NCI-H69 (cell line): ENCODE measurements at places on chromosomes 6 and 20.

GRCh38 chr20:53922901-53923314, 147.5 kb downstream of the BCAS1 start:
- no peak for DNase-seq

GRCh38 chr20:63554361-63555278, 661 bp downstream of the FNDC11 start:
- DNase-seq: peak; percentile 6

DNA sequence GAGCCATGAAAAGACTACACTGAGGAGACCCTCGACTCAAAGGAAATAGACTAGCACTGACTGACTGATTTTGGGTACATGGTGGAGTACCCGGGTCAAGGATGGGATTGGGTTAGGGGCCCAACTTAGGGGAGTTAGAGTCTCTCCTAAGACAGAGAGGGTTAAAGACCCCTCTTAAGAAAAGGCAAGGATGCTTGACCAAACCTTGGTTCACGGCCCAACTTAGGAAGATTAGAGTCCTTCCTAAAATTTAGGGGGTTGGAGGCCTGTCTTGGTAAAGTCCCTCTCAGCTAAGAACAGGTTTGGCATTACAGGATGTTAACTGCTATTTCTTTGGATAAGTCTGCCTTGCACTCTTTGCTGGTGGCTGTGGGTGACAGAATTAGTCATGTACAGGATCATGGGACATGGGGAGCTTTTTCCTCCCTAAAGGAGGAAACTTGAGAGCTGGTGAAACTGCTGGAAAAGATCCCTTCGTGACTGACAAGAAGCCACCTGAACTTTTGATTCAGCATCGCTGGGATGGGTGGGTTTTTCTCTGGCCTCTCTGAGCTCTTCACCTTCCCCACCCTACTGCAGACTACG, 12.3 kb upstream of the SLC22A16 start:
- no peak for DNase-seq

DNA sequence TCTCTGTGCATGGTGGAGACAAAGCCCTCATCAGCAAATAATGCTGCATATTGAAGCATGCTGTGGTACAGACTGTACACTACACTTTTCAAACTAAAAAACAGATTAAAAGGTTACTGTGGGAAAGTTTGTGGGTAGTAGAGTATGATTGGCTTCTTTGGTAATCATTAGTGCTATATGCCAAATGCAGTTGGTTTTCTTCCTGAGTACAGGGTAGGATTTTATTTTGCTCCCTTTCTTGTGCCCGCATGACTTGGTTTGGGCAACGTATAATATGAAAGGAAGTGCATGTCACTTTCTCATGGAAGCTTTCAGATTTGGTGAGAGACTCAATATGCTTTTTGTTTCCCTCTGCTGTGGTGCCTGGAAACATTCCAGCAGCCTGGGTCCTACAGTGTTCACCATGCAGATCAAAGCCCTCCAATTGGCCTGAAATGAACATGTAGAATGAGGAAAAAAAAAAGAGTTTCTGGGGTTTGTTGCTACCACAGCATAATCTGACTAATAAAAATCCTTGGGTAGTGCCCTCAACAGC, 270.7 kb upstream of the ADGRB3 start:
- DNase-seq: no peak

GRCh38 chr20:9523636-9524035, 9.2 kb downstream of the LAMP5 start:
- no peak for DNase-seq

DNA sequence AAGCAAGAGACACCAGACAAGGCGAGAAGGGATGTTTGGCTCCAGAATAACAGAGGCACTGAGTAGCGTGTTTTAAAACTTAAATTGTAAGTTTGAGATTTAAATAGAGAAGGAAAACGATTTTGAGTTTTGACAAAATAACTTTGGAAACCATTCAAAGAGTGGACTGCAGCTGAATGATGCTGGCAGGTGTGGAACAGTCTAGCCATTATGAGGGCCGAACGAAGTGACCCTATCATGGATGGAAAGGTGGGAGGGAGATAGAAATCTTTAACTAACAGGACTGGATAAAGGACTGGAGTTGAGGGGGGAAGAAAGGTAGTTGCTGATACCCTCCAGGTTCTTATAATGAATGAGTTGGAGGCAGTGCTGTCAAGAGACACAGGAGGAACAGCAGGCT, 248.4 kb downstream of the PACRG start:
- no peak for DNase-seq

DNA sequence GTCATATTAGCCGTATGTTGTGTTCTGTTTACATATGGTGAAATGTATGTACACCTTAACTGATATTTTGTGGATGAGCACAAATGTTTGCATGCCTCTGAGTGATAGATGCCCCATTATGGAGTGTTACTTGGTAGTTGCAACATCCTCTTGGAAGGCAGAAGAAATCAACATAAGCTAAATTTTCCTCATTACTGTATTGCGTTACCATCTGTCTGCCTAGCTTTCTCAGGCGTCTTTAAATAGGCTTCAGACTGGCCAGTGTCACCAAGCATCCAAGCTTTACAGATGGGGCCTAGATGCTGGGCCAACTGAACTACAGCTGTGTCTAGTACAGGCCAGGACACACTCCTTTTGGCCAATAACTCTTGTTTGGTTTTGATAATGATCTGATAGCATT, 250.6 kb downstream of the SAMD5 start:
- peak; percentile 18 for DNase-seq

GRCh38 chr6:21831521-21832291, 238.2 kb downstream of the SOX4 start:
- DNase-seq: no peak

GRCh38 chr6:85983032-85983659, 340.5 kb upstream of the SYNCRIP start:
- no peak for DNase-seq

- peak; percentile 89 for DNase-seq
These were observed 120.2 kb downstream of the MBOAT1 start for GRCh38 chr6:20092071-20092566.

- DNase-seq: no peak
These were observed 28.0 kb downstream of the PPP1R3G start for GRCh38 chr6:5113096-5113495.

- DNase-seq: peak; percentile 75
These were observed 604 bp upstream of the RAB5IF start for GRCh38 chr20:36604952-36605398.

- DNase-seq: no peak
These were observed 46.6 kb downstream of the HDAC2 start for GRCh38 chr6:113924312-113924723.

DNA sequence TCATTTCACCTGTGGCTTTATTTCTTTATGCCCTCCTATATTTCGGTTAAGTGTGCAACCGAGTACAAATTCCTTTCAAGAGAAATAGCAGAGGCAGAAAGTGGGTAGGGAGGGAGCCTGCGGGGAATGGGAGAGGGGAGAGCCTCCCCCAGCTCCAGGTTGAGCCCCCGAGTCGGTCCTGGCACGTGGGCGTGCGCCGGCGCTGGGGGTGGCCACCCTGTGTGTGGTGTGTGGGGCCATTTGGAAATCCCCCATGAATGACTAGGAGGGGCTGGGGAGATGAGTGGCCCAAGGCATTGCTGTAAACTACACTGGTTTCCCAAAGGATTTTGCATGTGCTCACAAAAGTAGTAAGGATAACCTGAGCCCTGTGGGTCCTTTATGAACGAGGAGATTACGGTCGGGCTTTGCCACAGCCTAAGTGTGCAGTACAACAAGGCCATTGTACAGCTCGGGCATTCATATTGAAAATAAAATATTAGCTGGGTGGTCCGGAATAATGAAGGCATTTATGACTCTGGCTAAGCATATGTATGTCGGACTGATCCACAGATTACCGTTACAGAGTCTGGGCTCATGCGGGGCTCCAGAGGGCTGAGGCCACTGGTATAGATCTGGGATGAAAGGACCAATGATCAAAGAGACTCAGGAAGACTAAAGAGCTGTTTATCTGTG, 84.5 kb upstream of the RALGAPA2 start:
- DNase-seq: no peak

- DNase-seq: no peak
These were observed 408.4 kb upstream of the JARID2 start for GRCh38 chr6:14837435-14837834.

GRCh38 chr20:17357238-17357637, 130.4 kb downstream of the PCSK2 start:
- peak; percentile 94 for DNase-seq

GRCh38 chr6:168078175-168078942, 653 bp downstream of the FRMD1 start:
- DNase-seq: no peak

- no peak for DNase-seq
These were observed 150.2 kb upstream of the OGFRL1 start for GRCh38 chr6:71138376-71138775.

DNA sequence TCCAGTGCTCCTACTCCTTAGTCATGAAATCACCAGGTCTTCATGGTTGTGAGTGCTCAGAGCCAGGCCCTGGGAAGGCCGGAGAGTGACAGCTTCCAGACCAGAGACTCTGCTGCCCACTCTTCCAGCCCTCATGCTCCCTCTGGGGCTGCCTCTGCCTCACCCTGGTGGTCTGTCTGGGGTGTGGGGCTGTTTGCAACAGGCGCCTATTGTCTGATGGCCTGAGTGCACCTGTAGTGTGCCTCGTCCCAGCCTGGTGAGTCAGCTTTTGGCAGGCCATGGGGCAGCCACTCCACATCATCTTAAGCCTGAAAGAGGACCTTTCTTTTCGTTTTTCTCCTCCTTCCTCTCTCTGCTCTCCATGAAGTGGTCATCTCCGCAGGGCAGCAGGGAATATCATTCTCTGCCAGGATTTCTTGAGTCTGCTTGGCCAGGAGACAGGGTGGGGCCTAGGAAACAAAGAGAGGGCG, 173.8 kb downstream of the VEGFA start:
- DNase-seq: no peak
